ENCODE measurements at places on chromosomes 6 and 20.

DNA sequence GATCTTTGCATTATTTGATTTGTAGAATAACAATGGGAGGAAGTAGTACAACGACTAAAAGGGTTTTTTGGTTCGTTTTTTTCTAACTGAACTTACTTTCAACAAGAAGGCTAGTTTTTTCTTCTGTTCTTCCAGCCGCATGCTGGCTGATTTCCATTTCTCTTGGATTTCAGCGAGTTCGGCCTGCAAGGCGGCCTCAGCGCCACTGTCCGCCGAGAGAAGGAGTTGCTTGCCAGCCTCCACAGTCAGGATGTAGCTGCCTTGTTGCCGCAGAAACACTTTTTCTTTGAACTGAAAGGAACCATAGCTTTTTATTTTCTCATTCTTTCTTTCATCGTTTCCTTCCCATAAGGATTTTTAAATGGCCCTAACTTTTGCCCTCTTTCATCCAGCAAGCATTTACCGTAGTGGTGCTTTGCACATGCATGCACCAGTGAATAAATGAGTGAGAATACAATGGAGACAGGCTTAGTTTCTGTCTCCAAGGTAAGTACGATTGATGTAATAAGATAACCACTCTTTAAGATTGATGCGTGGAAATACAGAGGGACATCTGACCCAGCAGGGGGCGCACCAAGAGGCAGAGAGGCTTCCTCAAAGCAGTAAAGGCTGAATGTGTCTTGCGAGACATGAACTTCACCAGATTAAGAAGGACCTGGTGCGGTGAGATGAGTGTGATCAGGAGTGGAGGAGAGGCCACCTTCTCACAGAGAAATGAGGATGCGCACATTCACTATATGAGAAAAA is 398.8 kb downstream of the ESR1 start:
- DNase-seq = no peak

GRCh38 chr20:31843881-31844280 is 1.5 kb downstream of the FOXS1 start:
- no peak for DNase-seq

DNA sequence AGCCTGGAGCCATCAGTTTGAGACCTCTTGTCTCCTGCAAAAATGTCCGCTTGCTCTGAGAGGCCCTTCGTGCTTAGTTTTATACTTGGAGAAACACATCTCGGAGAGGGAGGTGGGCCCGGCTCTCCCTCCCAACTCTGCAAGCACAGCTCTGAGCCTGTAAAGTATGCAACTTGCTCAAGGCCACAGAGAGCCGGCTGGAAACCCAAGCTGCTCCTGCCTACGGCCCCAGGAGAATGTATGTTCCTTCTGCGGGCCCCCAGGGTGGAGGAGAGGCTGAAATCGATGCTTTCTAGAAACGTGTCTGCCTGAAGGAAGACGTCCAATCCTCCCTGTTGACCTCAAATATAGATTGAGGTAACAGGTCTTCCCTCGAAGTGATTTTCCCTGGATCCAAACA is 205.4 kb downstream of the PREX1 start:
- DNase-seq = no peak

DNA sequence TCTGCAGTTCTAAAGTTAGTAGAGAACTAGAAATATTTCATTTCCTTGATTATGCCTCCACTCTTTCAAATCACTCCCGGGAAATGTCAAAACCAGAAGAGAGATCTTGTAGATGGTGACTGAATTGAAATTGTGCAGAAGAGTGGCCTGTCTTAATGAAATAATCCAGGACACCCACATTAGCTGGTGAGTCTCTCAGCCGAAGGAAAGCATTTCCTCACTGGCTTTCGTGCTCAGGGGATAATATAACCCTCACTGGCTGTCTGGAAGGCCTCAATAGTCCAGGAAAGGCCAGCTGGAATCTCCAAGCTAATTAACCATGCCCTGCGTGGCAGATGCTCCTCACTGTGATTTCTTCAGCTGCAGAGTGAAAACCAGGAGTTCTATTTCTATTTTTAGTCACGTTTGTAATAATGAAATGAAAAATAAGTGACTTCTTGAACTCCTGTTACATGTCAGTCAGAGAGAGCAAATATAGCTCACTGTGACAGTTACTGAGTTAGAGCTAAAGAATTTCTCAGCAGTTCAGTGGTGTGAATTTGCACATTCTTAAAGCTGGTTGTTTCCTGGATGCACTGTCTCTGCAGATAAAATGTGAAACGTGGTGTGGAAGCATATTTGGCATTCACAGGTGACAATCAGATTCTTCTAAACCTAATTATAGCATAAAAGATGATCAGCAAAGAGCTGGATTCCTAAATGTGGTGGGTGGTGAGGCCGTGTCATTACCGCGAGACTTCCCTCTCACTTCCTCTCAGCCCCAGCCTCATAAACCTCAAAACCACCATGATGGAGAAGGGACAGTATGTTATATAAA is 211.7 kb downstream of the LMBRD1 start:
- no peak for DNase-seq

DNA sequence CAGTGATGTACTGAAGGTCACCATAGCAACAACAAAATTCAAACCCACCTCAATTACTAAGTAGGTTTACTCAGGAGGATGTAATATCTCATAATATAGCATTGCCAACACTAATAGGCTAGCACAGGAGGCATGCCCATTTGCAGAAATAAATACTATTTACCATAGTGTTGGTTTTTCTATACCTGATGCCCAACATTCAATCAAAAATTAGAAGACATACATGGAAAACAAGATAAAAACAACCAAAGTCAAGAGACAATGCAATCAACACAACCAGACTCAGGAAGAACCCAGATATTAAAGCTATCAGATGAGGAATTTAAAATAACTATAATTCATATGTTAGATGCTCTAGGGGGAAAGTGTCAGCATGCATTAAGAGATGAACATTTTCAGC is 14.3 kb upstream of the TXNDC5 start:
- DNase-seq = no peak

DNA sequence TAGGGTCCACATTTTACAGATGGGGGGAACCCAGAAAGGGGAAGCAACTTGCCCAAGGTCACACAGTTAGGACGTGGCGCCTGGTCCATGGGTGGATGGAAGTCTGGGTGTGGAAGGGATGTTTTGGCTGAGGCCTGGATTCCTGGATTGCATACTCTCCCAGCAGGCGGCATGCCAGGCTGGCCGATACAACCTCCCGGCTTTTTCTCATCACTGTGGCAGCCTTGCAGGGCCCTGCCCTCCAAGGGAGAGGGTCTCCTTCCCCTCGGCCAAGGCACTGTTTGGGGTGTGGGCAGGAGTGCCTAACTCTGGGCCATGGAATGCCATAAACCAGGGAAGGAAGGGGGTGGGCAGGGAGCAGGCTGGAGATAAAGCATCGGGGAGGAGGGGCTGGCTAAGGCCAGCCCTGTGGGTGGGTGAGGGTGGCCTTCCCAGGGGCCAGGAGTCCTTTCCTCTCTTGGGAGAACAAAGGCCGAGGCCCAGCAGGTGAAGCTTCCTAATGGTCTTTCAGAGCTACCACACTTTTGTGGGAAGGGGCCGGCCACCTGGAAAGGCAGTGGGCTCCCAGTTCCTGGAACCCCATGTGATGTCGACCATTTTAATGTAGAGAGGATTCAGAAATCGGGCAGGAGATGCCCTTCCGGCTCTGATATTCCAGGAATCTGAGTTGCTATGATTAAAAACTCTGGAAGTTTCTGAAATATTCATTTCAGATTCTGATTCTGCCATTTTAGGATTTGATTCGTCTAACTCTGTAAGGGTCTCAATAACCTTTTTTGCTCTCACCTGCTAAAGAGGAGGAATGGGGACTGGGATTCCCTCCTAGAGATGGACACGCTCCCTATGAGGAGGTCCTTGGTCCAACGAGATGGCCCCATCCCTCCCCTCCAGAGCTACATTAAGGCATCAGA is 4.2 kb downstream of the FOXS1 start:
- DNase-seq = no peak

DNA sequence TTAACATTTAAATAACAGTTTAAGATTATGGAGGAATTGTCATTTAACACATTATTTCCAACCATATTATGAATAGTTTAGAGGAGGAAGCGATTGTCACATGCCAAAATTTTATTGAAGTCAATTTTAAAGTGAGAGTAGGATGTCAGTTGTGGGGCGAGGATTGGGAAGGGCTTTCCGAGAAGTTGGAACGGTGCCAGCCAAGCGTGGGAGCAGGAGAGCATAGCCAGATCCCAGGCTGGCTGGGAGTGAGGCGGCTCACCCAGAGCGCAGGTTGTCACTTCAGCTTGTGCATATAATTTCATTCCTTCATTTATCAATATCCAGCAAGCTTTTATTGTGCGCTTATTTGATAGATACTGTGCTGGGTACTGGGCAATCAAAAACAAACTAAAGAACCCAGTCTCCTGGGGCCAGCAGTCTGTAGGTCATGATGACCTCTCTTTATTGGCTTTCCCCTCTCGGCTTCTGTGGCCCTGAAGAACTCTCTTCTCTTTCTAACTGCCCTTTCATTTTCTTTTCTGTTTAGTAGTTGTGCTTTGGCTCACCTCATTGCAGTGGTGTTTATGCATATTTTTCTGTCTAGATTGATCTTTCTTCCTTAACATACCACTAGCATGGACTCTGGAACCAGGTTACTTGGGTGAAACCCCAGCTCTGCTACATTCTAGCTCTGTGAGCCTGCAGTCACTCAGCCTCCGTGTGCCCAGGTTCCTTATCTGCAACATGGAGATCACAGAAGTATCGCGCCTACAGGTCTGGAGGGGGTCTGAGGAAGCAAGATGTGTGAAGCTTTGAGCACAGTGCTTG is 6.4 kb downstream of the CEP43 start:
- no peak for DNase-seq

- no peak for DNase-seq
Observed at GRCh38 chr20:60477958-60478357, 519.7 kb downstream of the CDH26 start.

DNA sequence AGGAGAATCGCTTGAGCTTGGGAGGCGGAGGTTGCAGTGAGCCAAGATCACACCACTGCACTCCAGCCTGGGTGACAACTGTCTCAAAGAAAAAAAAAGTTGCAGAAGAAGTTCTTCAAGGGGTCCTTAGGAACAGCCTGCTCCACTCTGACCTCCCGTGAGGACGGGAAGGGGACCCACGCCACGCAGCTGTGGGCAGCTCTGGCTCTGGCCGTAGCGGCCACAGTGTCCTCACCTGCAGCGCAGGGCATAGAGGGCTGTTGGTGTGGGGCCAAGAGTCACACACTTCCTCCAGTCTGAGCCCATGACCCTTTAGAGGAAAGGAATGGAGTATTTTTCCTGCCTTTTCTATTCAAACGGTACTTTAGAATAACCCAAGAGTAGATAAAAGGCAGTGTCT is 5.4 kb downstream of the NTSR1 start:
- DNase-seq = no peak

DNA sequence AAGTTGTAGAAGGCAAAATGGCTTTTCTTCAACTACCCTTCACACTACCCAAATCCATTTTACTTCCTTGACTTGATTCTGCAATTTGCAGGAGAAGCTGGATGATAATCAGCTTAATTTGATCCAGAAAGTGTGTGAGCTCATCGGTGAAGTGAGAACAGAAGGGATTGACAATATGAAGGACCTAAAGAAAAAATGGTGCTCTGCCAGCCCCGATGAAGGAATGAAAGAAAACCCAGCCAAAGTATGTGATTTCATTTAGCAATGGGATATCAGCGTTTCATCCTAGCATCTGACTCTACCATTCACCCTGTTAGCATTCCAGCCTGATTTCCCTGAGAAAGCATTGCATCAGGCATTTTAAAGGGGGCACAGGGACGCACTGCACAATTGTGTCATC is 41.5 kb downstream of the CD164 start:
- no peak for DNase-seq

- DNase-seq = no peak
Observed at GRCh38 chr20:34090645-34091044, 21.4 kb downstream of the EIF2S2 start.
